ENCODE measurements at places on chromosomes 13 and 19.

GRCh38 chr13:79591493-79591892 is 110.5 kb downstream of the NDFIP2 start:
- no peak for DNase-seq

DNA sequence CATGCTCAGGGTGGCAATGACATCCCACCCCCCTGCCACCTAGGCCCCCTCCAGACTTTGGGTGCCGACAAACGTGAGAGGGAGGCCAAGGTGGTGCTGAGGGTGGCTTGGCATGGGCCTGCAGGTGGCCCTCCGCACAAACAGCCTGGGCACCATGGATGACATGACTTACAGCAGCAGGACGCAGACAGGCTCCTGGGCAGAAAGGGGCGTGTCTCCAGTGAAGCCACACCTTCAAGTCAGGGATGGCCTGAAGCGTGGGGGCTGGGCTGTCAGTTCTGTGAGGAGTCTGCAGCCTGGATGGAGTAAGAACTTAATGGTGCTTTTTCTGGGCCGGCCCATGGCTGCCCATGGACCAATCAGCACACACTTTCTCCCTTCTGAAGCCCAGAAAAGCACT is 25.3 kb downstream of the POMP start:
- DNase-seq = no peak

DNA sequence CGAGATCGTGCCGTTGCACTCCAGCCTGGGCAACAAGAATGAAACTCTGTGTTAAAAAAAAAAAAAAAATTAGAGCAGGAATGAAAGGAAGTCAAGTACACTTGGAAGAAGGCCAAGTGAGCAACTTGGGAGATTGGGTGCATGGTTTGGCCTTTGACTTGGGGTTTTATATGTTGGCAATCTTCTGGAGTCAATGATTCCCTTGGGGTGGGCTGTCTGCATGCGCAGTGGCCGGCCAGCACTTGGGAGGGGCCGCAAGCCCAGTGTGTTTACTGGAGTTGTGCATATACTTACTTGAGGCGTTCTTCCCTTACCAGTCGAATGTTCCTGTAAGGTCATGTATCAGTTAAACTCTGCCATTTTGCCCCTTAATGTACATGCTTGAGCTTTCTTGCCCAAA is 103.9 kb downstream of the FAM216B start:
- DNase-seq = no peak

GRCh38 chr13:68050761-68051160 is 820.6 kb upstream of the PCDH9 start:
- DNase-seq = no peak

DNA sequence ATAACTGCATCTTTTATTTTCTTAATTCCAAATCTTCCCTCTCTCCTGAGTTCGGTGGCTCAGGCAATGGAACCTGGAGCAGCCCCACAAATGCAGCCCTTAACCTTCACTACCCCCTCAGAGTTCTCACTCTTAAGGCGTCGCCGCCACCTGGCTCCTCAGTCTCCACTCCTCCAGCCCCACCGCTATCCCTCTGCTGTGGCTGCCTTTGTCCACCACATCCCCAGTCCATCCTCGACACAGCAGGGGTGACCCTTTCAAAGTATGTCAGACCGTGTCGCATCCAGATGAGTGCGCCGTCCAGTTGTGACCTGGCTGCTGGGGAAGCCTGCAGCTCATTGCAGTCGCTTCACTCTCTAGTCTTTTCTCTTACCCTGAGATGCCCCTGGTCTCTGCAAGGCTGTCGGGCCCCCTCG is 1.0 kb downstream of the SPPL2B start:
- DNase-seq = no peak

Data from T-helper 2 cell (primary cell).